ENCODE measurements at places on chromosomes 6 and 20.
A peak's percentile ranks its signal among the peaks of the same experiment; 100 is the strongest.

DNA sequence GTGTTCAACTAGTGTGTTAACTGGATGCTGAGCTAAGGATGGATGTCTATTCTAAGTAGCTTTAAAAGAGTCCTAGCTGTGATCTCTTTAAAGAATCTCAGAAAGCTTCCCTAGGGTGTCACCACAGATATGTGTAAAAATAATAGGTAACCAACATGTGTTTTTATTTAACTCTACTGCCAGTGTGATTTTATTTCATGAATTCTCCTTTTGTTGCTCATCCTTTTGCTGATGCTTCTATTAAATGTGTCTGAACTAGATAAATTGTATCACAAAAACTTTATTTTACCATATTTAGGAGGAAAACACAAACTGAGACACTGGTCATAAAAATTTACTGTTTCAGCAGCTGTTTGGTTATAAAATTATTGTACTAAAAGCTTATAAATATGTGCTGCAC is 809.4 kb upstream of the CITED2 start:
- no peak for DNase-seq

GRCh38 chr6:75493400-75494064 is at the start of gene FILIP1:
Gene FILIP1, minus strand, starts transcription at chr6:75493800. Its CDS starts 78,828 bp downstream, at chr6:75414972.
- no peak for DNase-seq

GRCh38 chr6:106519460-106520394 is 109.6 kb downstream of the RTN4IP1 start:
- peak; percentile 70 for DNase-seq

DNA sequence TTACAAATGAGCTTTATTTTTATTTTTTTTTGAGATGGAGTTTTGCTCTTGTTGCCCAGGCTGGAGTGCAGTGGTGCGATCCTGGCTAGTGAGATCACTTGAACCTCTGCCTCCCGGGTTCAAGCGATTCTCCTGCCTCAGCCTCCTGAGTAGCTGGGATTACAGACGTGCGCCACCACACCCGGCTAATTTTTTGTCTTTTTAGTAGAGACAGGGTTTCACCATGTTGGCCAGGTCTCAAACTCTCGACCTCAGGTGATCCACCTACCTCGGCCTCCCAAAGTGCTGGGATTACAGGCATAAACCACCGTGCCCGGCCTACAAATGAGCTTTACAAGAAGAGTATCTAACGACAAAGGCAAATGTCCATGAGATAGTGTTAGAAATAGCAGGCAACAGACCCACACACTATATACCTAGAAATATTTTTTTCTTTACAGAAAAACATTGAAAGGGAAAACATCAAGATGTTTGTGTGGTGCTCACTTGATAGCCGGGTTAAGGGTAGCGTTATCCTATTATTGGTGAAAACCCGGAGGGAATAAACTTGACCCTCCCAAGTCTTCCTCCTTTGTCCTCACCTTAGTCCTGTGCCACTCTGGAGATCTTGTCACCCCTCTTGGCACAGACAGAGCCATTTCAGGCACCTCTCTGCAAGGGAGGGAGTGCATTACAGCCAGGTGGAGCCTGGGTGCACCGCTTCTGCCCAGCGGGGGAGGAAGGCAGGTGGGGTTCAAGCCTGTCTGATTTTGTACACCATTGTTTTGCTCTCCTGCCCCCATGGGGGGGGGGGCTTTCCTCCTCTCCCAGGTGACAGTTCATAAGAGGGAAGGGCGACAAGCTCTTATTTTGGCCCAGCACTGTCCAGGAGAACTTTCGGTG is 21.0 kb upstream of the AVP start:
- DNase-seq, result no peak

GRCh38 chr6:141809901-141810300 is 322.8 kb upstream of the GJE1 start:
- no peak for DNase-seq

DNA sequence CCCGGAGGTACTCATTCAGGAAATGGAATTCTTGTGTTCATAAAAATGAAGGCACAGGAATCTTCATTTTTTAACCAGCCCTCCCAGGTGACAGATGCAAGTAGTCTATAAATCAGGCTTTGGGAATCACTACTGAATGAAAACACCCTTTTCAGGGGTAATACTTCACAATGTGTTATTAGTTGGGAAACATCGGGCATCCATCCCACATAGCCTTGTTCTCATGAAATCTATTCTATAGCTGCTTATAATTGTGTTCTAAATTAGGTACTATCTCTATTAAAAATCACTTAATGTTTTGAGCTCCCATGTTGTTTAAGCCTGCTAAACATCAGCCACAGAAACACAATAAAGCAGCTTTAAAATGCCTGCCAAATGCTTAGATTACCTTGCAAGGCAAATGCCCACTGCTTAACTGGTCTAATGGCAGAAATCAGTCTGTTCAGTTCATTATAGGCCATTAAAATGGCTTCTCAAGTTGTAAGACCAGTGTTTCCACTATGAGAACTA is 94.9 kb downstream of the L3MBTL3 start:
- no peak for DNase-seq

GRCh38 chr20:47350691-47351545 is 5.6 kb downstream of the ZMYND8 start:
- no peak for DNase-seq

Measured in T follicular helper cell (primary cell).